ENCODE measurements at places on chromosomes 2 and 18.

- DNase-seq, result no peak
Observed at GRCh38 chr2:143875295-143876233, 644.4 kb downstream of the ZEB2 start.

DNA sequence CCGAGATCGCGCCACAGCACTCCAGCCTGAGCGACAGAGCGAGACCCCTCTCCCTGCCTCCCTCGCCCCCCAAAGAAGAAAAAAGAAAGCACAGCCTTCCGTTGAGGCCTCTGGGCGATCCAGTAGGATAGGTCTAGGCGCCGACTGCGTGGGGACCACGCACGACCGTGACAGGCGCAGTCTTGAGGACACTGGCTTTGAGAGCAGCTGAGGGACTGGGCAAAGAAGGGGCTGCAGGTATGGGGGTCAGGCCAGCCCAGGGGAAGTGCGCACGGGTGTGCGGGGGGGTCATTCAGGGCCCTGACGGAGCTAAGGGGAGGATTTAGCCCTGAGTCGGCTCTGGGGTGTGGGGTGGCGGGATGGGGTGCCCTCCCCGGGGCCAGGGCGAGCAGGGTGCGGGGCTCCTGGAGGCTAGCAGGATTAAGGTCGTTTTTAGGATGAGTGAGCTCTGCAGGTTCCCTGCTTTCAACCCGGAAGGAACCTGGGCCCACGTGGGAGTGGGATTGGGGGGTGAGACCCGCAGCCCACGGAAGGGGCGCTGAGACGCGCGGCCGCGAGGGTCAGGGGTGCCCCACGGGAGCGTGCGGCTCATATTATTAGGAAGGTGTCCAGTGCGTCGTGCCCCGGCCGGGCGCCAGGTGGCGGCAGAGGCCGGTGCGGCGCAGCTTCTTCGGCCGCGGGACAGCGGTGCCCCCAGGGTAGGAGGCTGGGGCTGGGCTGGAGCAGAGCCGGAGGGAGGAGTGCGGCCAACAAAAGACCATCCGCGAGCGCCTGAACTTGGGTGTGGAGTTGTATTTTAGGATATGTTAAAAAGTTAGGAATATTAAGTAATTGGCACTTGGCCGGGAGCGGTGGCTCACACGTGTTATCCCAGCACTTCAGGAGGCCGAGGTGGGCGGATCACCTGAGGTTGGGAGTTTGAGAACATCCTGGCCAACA, 20.5 kb upstream of the ZNF236 start:
- DNase-seq, result peak; percentile 73

- no peak for DNase-seq
Observed at GRCh38 chr18:51884039-51884438, 456.0 kb upstream of the DCC start.

GRCh38 chr2:127411653-127412369, 6.4 kb upstream of the PROC start:
- DNase-seq, result no peak

GRCh38 chr2:234271338-234271737, 220.8 kb downstream of the SPP2 start:
- no peak for DNase-seq

DNA sequence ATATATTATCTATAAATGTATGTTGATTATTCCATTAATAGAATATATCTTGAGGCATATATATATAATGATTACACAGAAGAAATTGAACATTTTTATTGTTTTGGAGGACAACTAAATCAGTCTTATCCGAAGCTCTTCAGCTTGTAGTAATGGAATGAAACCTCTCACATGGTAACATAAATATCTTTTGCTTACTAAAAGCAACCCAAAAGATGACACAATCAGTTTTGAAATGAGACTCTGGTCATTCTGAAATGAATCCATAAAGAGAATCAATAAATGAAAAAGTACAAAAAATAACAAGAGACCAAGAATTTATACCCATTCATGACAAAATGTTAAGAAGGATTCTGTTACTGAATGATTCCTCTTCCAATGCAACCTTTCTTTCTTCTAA, 110.2 kb downstream of the FIGN start:
- no peak for DNase-seq
